IMR-90 (cell line): ENCODE measurements at places on chromosomes 2 and 18. TPM values are rescaled to one million over a fixed set of nuclear protein-coding genes. Genes with fewer than 3 reads are reported as not detected.
A peak's percentile ranks its signal among the peaks of the same experiment; 100 is the strongest.

FASTKD1 gene
- total RNA-seq, result 11.5 and 16.9 TPM in 2 replicates

BMP10 gene
- total RNA-seq, result not detected in 2 replicates

CYP26B1 gene
- total RNA-seq, result not detected in 2 replicates

AQP12B gene
- total RNA-seq, result not detected in 2 replicates

DNA sequence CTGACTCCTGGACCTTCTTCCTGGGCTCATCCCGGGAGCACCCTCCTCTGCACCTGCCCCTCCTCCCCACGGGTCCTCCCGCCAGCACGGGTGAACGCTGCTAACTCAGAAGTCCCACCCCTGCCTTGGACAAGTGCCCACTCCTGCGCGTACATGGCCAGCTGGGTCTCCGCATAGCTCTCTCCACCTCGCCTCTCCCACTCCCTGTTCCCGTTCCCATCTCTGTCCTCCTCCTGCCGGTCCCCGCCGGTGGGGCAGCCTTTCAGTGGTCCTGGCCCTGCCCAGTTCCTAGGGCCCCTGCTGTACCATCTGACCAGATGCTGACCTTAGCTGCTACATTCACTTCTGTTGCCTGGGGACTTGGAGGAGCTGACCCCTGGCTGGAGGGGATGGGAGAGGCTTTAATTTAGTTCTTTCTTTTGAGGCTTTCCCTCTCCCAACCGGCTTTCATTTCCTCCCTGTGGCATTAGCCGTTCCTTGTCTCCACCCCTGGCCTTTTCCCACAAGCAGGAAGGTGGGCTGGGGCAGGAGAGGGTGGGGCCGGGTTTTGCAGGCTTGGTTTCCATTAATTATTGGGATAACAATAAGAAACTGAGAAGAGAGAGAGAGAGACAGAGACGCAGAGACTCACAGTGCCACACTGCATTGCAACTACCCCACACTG lies 136.1 kb downstream of the SH3BP4 start:
- H3K36me3 ChIP-seq, result no peaks in the 10 kb centered on the region
- no peak overlapping the region for H3K27ac ChIP-seq

DNA sequence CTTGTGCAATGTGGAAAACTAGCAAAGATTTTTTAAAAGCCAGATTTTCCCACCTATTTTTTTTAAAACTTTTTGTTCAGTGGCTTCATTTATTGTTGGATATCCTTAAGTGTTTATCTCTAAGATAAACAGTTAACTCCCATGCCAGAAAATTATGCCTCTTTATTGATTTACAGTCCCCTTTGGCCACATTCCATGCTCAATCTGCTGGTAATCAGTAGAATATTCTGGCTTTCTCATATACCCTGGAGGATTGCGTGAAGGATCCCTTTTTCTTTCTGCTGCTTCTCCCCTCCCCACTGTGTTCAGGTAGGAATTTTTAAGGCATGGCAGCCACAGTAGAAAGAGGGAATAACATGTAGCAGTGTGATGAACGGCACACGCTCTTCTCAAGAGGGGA lies 2.6 kb downstream of the GRHL1 start:
- H3K36me3 ChIP-seq, result no peaks in the 10 kb centered on the region
- H3K27ac ChIP-seq, result no peak overlapping the region
- peaks cover 14% of the 10 kb centered on the region for H3K27me3 ChIP-seq

- H3K36me3 ChIP-seq, result no peaks in the 10 kb centered on the region
- H3K27me3 ChIP-seq, result no peaks in the 10 kb centered on the region
- peaks cover 15% of the 10 kb centered on the region for H3K4me1 ChIP-seq
Observed at GRCh38 chr2:157256626-157257025, 879 bp upstream of the GALNT5 start.

DNA sequence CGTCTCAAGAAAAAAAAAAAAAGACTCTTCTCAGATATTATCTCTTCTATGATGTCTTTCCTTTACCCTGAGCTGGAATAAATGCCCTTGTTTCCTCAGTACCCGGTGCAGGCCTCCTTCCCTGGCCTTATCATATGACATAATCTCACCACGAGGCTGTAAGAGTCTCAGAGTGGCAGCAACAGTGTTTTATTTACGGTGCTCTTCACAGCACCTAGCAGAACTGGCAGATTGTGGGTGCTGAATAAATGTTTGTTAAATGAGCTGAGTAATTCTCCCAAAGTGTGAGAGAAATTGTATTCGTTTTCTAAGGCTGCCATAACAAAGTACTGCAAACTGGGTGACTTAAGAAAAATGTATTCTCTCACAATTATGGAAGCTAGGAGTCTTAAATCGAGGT lies 82.8 kb upstream of the CD28 start:
- H3K4me1 ChIP-seq, result peaks cover 16% of the 10 kb centered on the region
- no peaks in the 10 kb centered on the region for H3K36me3 ChIP-seq
- H3K4me3 ChIP-seq, result no peak overlapping the region
- no peaks in the 10 kb centered on the region for H3K27me3 ChIP-seq
- DNase-seq, result peak; percentile 27

CTAGE1 gene
- total RNA-seq, result under 0.01 TPM in 1 of 2 replicates, not detected in the other

ERMN gene
- total RNA-seq, result not detected in 2 replicates

DNA sequence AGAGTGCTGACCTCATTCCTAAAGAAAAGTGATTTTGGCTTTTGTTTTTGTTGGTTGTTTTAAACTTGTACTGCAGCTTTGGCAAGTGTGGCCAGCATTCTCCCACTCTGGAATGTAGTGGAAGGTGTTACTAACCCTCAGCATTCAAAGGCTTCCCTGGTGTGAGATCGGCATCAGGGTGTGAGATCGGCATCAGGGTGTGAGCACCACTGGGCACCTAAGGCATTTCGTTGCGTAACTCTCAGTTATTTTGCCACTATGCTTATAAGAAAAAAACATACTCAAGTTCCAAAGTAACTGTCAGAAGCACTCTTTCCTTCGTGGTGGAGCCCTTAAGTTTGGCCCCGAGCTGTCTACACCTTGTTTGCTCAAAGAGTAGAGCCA lies 1.7 kb downstream of the CYBRD1 start:
- no peaks in the 10 kb centered on the region for H3K27me3 ChIP-seq
- H3K4me3 ChIP-seq, result peak overlapping the region; percentile 96
- H3K4me1 ChIP-seq, result peaks cover 7% of the 10 kb centered on the region
- peak; percentile 25 for DNase-seq
- peak overlapping the region; percentile 83; the same call in 1 of the 2 replicates for H3K27ac ChIP-seq

DNA sequence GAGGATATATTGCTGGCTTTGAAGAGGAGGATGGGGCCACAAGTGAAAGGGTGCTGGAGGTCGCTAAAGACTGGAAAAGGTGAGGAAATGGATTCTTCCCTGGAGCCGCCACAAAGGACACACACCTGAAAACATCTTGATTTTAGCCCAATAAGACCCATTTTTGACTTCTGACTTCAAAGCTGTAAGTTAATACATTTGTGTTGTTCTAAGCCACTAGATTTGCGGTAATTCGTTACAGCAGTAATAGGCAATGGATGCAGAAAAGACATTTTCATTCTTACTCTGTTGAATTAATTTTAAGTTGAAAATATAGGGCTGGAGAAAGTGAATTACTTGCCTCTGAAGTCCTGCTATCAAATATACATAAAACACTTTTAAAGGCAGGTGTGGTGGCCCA lies 117.7 kb upstream of the RAB12 start:
- H3K4me3 ChIP-seq, result no peak overlapping the region
- H3K27me3 ChIP-seq, result peaks cover 32% of the 10 kb centered on the region
- DNase-seq, result no peak
- H3K4me1 ChIP-seq, result no peaks in the 10 kb centered on the region
- H3K36me3 ChIP-seq, result no peaks in the 10 kb centered on the region
- H3K27ac ChIP-seq, result no peak overlapping the region

SLC8A1 gene
- 57.0 and 86.1 TPM in 2 replicates for total RNA-seq

- no peak overlapping the region for H3K4me3 ChIP-seq
- peaks cover 11% of the 10 kb centered on the region for H3K4me1 ChIP-seq
- H3K27me3 ChIP-seq, result no peaks in the 10 kb centered on the region
Observed at GRCh38 chr2:16615687-16616615, 49.7 kb downstream of the CYRIA start.

- H3K4me1 ChIP-seq, result no peaks in the 10 kb centered on the region
- H3K27me3 ChIP-seq, result no peaks in the 10 kb centered on the region
- H3K36me3 ChIP-seq, result no peaks in the 10 kb centered on the region
Observed at GRCh38 chr18:5717256-5717655, 173.5 kb upstream of the EPB41L3 start.

GRCh38 chr18:31410716-31411483 lies 34.3 kb downstream of the DSG4 start:
- H3K27me3 ChIP-seq, result no peaks in the 10 kb centered on the region
- no peak for DNase-seq
- no peak overlapping the region for H3K27ac ChIP-seq
- H3K4me1 ChIP-seq, result no peaks in the 10 kb centered on the region

DNA sequence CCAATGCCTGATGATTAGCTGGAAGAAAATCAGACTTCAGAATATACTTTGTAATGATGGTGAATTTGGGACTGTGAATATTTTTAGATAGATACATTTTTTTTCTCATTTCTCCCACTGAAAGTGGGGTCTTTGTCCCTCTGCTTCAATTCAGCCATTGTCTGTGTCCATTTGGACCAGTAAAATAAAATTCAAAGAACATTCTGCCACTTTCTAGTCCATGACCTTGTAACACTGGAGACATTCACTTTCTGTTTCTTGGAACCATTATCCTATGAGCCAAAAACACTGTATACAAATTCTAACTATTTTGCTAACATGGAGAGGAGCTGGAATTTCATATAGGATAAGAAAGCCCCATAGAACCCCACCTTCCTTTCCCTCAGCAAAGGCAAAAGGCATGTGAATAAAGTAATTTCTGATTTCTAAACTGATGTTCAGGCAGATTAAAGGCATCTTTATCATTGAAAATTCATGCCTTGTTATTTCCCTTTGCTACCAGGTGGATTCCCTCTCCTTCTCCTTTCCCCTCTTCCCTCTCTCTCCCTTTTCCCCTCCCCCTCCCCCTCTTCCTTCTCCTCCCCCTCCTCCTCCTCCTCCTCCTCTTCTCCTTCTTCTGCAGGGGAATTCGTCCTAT lies 2010.4 kb upstream of the LRRTM1 start:
- no peaks in the 10 kb centered on the region for H3K27me3 ChIP-seq
- H3K36me3 ChIP-seq, result no peaks in the 10 kb centered on the region
- H3K27ac ChIP-seq, result no peak overlapping the region
- DNase-seq, result no peak
- H3K4me1 ChIP-seq, result no peaks in the 10 kb centered on the region
- H3K4me3 ChIP-seq, result no peak overlapping the region

CHPF gene
- total RNA-seq, result 24.0 and 27.2 TPM in 2 replicates

DNA sequence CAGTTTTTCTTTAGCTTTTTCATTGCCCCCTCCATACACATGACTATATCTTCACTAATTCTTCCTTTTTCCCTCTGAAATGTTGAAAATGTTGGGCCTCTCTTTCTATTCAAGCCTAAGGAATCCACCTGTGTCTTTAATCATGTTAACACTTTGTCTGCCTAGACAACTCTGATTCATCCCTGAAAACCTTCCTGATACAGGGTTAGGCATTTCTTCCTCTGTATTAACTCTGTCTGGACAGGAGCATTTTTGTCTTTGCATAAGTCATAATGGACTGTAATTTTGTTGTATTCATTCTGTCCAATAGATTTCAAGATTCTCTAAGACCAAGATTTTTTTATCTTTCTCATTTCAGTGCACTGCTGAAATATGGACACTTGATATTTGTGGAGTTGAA lies 297.3 kb downstream of the IKZF2 start:
- H3K4me3 ChIP-seq, result no peak overlapping the region
- H3K27ac ChIP-seq, result no peak overlapping the region
- H3K27me3 ChIP-seq, result no peaks in the 10 kb centered on the region
- no peaks in the 10 kb centered on the region for H3K36me3 ChIP-seq

GYPC gene
- 53.4 and 53.6 TPM in 2 replicates for total RNA-seq

C2orf72 gene
- 0.18 TPM in 1 of 2 replicates, not detected in the other for total RNA-seq

DNA sequence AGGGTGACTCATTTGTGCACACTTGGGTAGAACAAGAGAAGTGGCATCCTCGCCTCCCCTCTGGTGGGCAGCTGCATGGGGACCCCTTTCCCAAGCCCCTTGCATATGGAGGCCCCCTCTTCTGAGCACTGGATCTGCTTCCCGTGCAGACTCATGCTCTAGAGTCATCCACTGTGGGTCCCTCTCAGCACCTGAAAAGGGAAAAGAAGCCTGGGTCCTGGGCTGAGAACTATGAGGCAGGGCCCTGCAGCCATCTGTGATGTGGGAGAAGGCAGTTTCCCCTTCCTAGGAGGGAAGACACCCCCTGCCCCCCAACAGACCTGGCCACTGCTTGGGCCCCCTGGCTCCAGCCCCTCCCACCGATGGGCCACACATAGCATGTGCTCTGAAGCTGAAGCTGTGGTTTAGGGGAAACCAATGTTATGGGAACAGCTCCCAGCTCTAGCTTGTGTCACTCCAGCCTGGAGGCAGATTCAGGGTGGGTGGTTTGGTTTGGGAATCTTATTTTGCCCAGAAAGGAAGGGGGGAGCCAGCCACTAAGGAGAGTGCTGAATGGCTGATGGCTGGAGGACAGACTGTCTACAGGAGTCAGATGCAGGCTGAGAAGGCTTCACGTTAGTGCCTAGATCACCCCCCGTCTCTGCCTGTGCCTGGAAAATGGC lies 172.8 kb downstream of the GLI2 start:
- peaks cover 31% of the 10 kb centered on the region for H3K4me1 ChIP-seq
- DNase-seq, result peak; percentile 18
- H3K4me3 ChIP-seq, result no peak overlapping the region
- no peaks in the 10 kb centered on the region for H3K27me3 ChIP-seq
- H3K27ac ChIP-seq, result no peak overlapping the region

DNA sequence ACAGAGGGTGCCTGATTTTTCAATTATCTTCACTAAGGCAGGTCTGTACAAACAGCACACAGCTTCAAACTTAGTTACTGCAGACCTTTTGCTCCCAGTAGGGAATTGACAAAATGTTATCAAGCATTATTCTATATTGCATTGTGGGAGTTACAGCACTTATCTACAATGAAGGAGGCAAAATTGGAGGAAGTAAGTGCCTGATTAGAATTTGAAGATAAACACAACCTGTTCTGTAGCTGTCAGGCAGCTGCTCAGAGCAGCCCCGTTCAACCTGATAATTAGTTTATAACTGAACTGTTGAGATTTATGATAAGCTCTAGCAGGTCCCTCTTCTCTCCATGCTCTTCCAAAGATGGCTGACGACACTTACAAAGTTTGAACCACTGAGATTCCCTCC lies 364.4 kb upstream of the CYRIA start:
- H3K27ac ChIP-seq, result no peak overlapping the region
- no peak for DNase-seq
- H3K27me3 ChIP-seq, result no peaks in the 10 kb centered on the region
- no peaks in the 10 kb centered on the region for H3K4me1 ChIP-seq
- H3K36me3 ChIP-seq, result no peaks in the 10 kb centered on the region
- H3K4me3 ChIP-seq, result no peak overlapping the region

UGT1A7 gene
- total RNA-seq, result not detected in 2 replicates

CHRND gene
- total RNA-seq, result not detected in 2 replicates

UGT1A3 gene
- not detected in 2 replicates for total RNA-seq
